ENCODE measurements at places on chromosomes 7 and 10. TPM values are rescaled to one million over a fixed set of nuclear protein-coding genes. Genes with fewer than 3 reads are reported as not detected.

- no peak for DNase-seq
Measured at GRCh38 chr7:1843271-1843861, 173.3 kb downstream of the ELFN1 start.

Gene CYP26C1
- not detected for total RNA-seq

DNA sequence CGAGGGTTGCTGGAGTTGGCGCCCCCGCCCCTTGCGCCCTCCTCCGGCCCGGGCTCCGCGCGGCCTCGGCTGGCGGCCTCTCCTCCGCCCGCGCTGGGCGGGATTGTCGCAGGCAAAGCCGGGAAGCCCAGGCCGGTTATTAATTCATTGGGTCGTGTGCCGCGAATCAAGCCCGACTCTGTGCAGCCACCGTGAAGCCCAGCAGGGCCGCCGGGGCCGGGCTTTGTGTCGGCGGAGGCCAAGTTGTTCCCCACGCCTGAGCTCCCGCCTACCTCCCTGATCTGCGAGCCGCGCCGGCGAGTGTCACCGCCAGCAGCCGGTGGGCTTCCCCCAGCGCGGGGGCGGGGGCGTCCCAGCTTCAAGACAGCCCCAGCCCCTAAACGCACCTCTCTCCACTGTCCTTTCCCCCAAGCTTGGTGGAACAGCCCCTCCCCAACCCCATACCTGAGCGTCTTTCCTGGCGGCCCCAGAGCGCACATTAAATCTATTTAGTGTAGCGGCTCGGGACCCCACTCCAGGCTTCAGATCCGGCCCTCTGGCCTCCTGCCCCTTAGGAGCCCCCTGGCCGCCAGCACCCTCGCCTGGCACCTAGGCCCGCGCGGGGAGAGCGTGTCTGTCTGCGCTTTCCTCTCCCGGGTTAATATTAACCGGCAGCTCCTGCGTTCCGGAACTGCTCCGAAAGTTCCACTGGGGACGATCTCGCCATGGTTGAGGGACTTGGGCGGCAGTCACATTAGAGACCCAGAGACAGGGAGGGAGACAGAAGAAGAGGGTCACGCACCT is 3.5 kb downstream of the SHH start:
- DNase-seq: no peak

DNA sequence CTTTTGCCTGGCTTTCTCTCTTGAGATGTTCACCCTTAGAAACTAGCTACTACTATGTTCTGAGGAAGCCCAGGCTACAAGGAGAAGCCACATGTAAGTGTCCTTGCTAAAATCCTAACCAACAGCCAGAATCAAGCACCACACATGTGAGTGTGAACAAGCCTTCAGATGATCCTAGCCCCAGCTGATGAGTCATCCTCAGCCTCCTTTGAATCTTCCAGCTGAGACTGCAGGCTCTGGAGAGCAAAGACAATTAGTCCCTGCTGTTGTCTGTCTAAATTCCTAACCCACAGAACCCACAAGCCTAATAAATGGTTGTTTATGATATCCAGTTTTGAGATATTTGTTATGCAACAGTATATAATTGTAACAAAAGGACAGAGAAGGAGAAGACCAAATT is 92.8 kb upstream of the TAC1 start:
- no peak for DNase-seq

Gene ALOX5
- 3.8 TPM for total RNA-seq

DNA sequence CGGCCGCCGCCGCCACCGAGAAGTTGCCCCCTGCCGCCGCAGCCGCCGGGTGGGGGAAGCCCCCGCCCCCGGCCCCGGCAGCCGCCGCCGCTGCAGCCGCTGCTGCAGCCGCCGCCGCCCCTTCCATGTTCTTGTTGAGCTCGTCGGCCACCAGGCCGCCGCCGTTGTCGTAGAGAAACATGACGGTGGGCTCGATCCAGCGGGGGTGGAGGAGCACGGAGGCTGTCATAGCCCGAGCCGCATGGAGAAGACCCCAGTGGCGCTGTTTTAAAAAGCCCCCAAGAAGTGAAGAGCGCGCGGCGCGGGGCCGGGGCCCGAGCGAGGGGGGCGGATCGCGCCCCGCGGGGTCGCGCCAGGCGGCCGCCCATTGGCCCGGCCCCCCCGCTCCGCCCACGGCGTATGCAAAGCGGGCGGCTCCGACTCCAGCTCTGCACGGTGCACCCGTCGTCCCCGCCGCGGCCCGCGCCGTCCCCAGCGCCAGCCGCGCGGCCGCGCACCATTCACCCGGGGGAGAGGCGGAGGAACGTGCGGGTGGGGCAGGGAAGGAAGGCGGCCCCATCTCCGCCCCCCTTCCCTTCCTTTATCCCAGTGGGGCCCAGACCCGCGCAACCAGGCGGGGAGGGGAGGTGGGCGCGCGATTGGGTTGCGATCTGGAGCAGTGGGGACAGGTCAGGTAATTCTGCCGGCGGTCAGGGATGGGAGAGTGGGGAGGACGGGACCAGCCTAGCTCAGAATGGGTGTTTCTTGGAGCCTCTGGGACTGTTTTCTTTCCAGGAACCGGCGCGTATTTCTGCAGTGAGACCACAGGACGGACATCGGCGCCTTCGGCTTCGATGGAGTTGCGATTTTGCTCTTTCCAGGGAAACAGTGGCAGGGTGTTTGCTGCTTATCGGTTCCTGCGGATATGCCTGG is at the start of gene HOXA13:
TSS of gene HOXA13 (minus strand) at position 243 of the 912 bp plus-strand sequence. CDS start at position 229, 14 bp downstream.
- DNase-seq: no peak

Gene TAS2R16
- total RNA-seq: not detected

Gene GIMAP5
- total RNA-seq: 10.4 TPM

Gene CFTR
- total RNA-seq: 0.44 TPM

DNA sequence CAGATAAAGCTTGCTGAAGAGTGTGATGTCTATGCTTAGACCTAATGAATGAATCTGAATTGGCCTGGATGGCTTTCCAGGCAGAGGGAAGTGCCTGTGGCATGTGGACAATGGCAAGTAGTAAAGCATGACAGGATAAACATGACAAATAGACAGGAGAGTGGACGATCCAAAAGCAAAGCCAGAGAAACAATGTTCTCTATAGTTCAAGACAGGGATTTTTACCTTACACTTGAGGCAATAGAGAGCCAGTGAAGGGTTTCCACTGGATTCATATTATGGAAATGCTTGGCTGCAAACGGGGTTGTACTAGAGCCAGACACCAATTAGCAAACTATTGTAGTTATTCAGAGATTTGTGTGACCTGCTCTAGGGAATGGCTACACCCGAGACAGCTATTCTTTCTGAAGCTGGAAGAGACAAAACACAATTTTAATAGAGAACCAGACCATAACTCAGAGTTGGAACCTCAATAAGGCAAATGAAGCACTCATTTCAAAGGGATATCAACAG is 2.3 kb downstream of the AGMO start:
- no peak for DNase-seq

- no peak for DNase-seq
Measured at GRCh38 chr7:81788246-81788645, 18.4 kb upstream of the HGF start.

DNA sequence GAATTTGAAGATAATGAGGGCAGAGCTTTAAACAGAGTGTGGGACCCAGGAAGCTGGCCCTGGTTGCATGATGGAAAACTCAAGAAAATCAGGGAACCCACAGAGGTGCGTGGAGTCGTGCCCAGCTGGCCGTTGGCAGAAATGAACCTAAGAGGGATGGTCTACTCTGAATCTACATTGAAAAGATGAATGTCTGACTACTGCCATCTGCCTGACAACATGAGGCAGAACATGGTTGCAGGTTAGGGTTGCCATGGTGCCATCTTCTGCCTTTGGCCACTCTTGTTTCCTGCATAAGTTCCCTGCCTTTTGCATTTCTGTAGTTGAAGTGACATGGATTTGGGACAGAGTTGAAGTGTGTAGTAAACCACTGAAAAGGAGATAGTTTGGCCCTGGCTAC is 138.5 kb upstream of the COBL start:
- no peak for DNase-seq

- peak; percentile 19 for DNase-seq
Measured at GRCh38 chr7:74013539-74014272, 14.3 kb upstream of the ELN start.

Gene COL26A1
- total RNA-seq: not detected

DNA sequence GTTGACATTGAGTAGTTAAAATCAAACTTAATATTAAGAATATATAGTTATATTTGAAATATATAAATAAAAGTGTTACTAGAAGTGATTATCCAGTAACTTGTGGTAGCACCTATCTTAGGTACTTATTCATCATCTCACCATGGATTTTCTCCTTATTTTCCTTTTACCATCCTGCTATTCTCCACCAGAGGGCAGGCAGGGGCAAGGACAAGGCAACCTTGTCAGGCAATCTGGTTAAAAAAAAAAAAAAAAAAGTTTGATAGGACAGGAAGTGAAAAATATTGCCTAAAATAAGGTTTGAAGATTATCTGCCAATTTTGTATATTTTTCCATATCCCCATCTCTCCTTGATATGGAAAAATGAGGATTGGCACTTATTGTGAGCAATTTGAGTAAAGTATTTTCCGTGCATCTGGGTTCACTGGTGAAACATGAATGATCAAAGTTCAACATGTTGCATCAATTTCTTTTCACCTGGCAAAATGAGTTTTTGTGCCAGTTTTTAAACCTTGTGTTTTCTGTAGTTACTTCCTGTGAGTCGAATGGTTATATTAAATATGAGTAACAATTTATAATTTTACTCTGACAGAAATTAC is 256.7 kb downstream of the AGMO start:
- peak; percentile 35 for DNase-seq

Gene NRP1
- 279 TPM for total RNA-seq

GRCh38 chr10:132575320-132576201 is 38.0 kb downstream of the INPP5A start:
- DNase-seq: no peak

- DNase-seq: no peak
Measured at GRCh38 chr7:137354961-137355360, 11.4 kb upstream of the PTN start.

Gene SLC16A12
- 6.6 TPM for total RNA-seq

DNA sequence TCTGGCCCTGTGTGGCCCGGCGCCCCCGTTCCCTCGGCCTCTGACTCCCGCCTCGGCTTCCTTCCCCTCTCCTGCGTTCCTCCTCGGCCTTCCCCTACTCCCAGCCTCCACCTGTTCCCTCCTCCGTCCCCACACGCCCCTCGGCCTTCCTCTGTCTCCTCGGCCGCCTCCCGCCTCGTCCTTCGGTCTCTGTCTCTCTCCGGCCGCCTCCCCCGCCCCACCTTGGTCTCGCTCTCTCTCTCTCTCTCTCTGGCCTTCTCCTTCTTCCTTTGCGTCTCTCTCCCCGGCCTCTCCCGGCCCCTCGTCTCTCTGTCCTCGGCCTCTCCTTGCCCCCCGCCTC is 588 bp downstream of the GET4 start:
- no peak for DNase-seq

- no peak for DNase-seq
Measured at GRCh38 chr7:157434231-157434630, 97.4 kb downstream of the DNAJB6 start.

Gene SEPTIN7
- total RNA-seq: 200 TPM

DNA sequence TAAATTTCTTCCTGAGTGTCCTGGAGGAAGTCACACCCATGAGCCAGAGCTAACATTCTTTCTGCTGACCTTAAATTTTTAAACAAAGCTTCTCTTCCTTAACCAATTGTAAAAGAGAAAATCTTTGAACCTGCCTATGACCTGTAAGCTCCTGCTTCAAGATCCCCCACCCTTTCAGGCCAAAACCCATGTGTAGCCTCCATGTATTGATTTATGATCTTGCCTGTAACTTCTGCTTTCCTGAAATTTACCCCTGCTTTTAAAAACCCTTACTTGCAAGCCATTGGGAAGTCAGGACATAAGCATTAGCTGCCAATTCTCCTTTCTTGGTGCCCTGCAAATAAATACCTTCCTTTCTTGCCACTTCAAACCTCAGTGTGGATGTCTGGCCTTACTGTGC is 68.5 kb upstream of the HECTD2 start:
- no peak for DNase-seq

Gene PPIA
- total RNA-seq: 571 TPM

Gene ARMC3
- total RNA-seq: not detected

DNA sequence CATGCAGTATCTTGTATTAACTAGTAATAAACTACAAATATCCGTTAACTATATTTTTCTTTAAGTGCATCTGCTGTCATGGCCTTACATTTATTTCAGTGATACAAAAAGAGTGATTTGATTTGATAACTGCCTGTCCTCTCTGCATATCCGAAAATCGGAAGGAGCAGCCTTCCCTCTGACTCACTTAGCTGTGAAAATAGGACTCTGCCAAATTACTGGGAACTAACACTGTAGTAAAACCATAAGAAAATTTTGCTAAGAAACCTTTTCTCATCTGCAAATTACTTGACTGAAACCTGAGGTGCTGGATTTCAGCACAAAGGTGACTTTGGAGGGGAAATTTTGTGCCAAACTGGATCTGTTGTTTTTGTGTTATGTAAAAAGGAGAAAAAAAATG is 176.6 kb upstream of the MKLN1 start:
- DNase-seq: no peak

GRCh38 chr7:31123726-31124125 is 71.6 kb downstream of the ADCYAP1R1 start:
- no peak for DNase-seq

DNA sequence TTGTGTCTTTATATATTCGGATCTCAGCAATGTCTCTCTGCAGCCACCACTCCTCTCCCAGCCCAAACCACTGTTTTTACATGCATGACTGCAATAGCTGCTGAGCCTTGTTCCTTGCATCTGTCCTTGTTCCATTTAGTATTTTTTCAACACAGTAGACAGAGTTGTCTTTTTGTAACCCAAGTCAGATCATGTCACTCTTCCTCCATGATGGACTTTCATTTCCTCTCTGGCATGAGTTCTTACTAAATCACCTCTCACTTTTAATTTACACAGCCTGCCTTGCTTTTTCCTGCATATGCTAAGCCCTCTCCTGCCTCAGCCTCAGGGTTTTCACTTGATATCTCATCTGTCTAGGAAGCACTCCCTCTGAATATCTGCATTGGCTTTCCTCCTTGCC is 353.2 kb downstream of the HGF start:
- DNase-seq: no peak

- no peak for DNase-seq
Measured at GRCh38 chr7:122588621-122589020, 110.3 kb downstream of the RNF133 start.

DNA sequence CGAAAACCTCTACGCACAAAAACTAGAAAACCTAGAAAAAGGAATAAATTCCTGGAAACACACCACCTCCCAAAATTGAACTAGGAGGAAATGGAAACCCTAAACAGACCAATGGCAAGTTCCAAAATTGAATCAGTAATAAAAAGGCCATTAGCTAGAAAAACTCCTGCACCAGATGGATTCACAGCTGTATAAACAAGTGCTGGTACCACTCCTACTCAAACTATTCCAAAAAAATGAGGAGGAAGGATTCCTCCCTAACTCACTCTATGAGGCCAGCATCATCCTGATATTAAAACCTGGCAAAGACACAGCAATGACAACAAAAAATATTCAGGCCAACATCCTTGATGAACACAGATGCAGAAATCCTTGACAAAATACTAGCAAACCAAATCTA is 228.2 kb downstream of the CHRM2 start:
- DNase-seq: no peak

DNA sequence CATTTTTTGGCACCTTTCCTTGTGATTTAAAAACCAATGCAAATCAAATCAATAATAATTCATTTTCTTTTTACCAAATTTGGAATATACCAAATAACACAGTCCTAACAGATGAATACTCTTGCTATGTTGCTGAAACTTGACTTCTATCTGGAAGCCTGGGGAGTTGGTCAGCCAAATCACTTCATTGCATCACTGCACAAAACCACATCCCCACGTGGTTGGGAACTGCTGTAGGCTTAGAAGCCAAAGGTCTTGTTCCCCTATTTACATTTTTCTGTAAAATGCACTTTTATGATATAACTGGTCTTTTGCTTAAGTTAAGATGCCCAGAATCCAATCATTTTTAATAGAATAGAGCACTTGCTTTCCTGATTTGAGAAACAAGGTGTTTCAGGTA is 15.2 kb downstream of the GPR85 start:
- no peak for DNase-seq

GRCh38 chr10:33123680-33124079 is 165.7 kb upstream of the ITGB1 start:
- no peak for DNase-seq

Measured in heart left ventricle (tissue), 16 donors.